ENCODE measurements at places on chromosomes 7 and 10.

GRCh38 chr7:22402250-22402649, 45.3 kb upstream of the RAPGEF5 start:
- no peak for DNase-seq

DNA sequence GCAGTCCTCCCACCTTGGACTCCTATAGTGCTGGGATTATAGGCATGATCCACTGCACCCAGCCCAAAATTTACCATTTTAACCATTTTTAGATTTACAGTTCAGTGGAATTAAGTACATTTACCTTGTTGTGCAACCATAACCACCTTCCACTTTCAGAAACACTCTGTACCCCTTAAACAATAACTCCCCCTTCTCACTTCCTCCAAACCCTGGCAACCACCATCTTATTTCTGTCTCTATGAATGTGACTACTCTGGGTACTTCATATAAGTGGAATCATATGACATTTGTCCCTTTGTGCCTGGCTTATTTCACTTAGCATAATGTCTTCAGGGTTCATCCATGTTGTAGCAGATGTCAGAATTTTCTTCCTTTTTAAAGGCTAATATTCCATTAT, 33.6 kb downstream of the SUFU start:
- DNase-seq, result no peak

GRCh38 chr7:32583791-32584190, 88.5 kb downstream of the AVL9 start:
- no peak for DNase-seq

DNA sequence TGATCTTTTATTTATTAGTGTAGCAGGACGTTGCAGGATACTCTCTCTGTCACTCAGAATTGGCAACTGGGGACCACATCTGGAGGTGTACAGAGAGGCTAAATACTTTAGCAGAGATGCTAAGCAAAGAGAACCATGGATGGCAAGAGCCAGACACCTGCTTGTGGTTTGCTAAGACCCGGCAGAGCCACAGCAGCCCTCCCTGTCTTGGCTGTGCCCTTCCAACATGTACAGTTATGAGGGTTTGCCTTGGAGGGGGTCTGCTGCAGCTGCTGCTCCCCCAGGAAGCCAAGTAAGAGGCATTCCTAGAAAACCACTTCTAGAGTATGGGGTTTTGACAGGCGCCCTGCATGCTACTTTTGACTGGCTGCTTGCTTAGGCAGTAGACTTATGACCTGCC, 5.1 kb downstream of the NPVF start:
- DNase-seq, result no peak

- DNase-seq, result no peak
These were observed 80.1 kb downstream of the SEC61G start for GRCh38 chr7:54678763-54679489.

- DNase-seq, result no peak
These were observed 170.4 kb downstream of the SNX13 start for GRCh38 chr7:17769918-17770317.

GRCh38 chr7:153604-154003, 38.8 kb upstream of the FAM20C start:
- no peak for DNase-seq
